ENCODE measurements at places on chromosomes 7 and 10. TPM values are rescaled to one million over a fixed set of nuclear protein-coding genes. Genes with fewer than 3 reads are reported as not detected.

- peaks cover 19% of the 10 kb centered on the region for H3K27me3 ChIP-seq
- peaks cover 44% of the 10 kb centered on the region for H3K4me1 ChIP-seq
- no peak for DNase-seq
- H3K36me3 ChIP-seq = peaks cover 16% of the 10 kb centered on the region
- peak overlapping the region; percentile 98 for H3K27ac ChIP-seq
These were observed 3.8 kb upstream of the SKIDA1 start for GRCh38 chr10:21529032-21529910.

DNA sequence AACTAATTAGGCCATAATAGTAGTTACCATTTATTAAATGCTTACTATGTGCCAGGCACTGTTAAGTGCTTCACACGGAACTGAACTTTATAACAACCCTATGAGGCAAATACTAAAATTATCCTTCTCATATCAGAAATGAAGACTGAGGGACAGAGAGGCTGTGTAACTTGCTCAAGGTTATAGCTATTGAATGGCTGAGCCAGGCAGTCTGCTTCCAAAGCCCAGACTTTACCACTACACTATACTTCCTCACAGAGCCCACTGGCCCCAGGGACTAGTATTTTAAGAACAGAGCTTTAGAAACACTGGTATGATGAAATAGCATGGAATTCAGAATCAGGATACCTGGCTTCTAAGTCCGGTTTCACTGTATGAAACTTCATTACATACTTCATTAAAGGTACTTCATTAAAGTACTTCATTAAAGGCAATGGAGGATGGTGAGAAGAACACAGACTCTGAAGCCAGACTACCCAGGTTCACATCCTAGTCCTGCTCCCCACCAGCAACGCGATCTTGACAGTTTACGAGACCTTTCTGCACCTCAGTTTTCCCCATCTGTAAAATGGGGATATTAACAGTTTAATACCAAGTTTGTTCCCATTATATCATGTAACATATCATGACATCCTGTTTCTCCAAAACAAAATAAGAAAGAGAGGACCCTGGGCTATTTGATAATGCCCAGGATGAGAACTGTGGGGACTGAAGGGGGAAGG is 19.6 kb downstream of the ANXA11 start:
- DNase-seq = no peak
- H3K4me3 ChIP-seq = no peak overlapping the region
- H3K27ac ChIP-seq = no peak overlapping the region
- no peaks in the 10 kb centered on the region for H3K36me3 ChIP-seq
- H3K4me1 ChIP-seq = peaks cover 8% of the 10 kb centered on the region

- H3K27me3 ChIP-seq = no peaks in the 10 kb centered on the region
- H3K4me1 ChIP-seq = no peaks in the 10 kb centered on the region
- H3K4me3 ChIP-seq = no peak overlapping the region
- H3K36me3 ChIP-seq = no peaks in the 10 kb centered on the region
- no peak overlapping the region for H3K27ac ChIP-seq
These were observed 107.8 kb downstream of the HECW1 start for GRCh38 chr7:43220250-43220649.

- no peaks in the 10 kb centered on the region for H3K36me3 ChIP-seq
- no peaks in the 10 kb centered on the region for H3K4me1 ChIP-seq
- no peak for DNase-seq
- H3K27me3 ChIP-seq = no peaks in the 10 kb centered on the region
- H3K27ac ChIP-seq = no peak overlapping the region
- no peak overlapping the region for H3K4me3 ChIP-seq
These were observed 147.2 kb upstream of the FAM171A1 start for GRCh38 chr10:15518250-15518649.

DNA sequence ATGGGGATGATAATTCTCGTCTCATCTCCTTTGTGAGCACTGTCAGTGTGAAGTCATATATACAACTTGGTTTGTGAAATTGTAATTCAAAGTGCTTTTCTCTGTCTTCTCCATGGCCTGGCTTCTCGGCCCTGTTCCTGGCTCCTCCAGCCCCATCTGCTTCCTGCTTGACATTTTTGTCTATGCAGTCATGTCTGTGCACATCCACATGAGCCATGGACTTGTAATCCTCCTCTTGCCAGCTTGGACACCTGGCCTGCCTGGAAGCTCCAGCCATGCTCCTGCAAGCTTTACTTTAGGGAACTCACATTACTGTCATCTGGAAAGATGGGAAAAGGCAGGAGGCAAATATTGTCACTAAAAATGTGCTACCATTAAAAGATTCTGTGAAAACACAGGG is 576.0 kb upstream of the DPP6 start:
- peaks cover 6% of the 10 kb centered on the region for H3K27me3 ChIP-seq
- no peak overlapping the region for H3K27ac ChIP-seq

- no peaks in the 10 kb centered on the region for H3K36me3 ChIP-seq
- no peak overlapping the region for H3K27ac ChIP-seq
These were observed 99.1 kb downstream of the ALOX5 start for GRCh38 chr10:45473126-45473525.

- DNase-seq = no peak
- H3K27me3 ChIP-seq = no peaks in the 10 kb centered on the region
- H3K4me3 ChIP-seq = no peak overlapping the region
- no peak overlapping the region for H3K27ac ChIP-seq
- no peaks in the 10 kb centered on the region for H3K36me3 ChIP-seq
These were observed 70.3 kb upstream of the HDAC9 start for GRCh38 chr7:18425227-18425626.

DNA sequence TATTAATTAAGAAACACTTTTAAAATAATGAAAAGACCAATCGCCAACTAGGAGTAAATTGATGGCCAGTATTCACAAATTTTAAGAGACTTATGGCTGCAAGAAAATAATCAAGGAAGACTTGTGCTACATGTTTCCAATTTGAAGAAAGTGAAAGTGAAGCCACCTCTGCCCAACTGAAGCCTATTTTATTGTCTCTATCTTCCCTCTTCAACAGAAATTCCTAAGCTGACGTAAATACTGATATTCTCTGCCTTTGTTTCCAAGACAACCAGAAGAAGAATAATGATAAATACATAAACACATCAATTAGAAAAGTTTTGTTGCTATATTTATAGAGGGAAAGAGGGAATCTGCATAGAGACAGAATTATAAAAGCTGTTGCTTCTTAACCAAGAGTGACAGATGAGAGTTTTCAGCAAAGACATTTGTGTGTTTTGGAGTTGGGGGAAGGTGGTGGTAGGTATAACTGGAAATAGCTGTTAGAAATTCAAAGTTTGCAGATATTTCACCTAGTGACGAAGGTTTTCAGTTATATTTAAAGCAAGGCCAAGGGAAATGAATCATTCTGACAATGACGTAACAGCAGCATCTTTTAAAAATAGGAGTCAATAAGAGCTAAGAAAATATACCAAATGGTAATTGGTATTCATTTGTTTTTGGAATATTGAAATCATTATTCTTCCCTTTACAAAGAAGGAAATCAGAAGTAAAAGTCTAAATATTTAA is 576.6 kb upstream of the SORCS1 start:
- H3K36me3 ChIP-seq = no peaks in the 10 kb centered on the region
- no peaks in the 10 kb centered on the region for H3K27me3 ChIP-seq
- no peak for DNase-seq
- H3K4me3 ChIP-seq = no peak overlapping the region
- H3K4me1 ChIP-seq = no peaks in the 10 kb centered on the region
- H3K27ac ChIP-seq = no peak overlapping the region

GRCh38 chr7:130020434-130020833 is 30.7 kb downstream of the ZC3HC1 start:
- DNase-seq = no peak
- no peaks in the 10 kb centered on the region for H3K4me1 ChIP-seq

DNA sequence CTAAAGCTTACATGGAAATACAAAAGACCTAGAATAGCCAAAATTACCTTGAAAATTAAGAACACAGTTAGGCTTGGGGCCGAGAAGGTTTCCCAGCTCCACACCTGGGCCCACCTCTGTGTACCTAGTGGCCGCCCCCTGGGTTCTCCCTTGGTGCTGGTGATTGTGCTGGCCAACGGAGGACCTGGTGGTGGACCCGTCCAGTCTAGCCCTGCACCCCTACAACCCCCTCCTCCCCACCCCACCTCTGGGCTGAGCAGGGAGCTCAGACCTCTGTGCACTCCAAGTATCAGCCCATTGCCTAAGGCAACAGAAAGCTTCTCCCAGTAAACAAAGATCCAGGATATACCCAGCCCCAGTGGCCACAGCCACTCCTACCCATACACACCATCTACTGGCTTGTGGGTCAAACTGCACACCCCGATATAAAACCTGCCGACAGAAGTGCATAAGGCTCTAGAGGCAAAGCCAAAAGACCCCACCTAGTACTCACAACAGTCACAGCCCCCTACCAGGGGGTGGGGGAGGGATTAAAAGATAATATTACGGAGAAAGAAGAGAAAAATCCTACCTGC is 105.0 kb upstream of the DIP2C start:
- peaks cover 31% of the 10 kb centered on the region for H3K36me3 ChIP-seq
- no peak overlapping the region for H3K27ac ChIP-seq
- no peak overlapping the region for H3K4me3 ChIP-seq
- DNase-seq = no peak

Gene TLX1
- 31.0 TPM for total RNA-seq

Gene PON1
- total RNA-seq = 1.5 TPM

Gene PCGF5
- 21.5 TPM for total RNA-seq
